Right hindlimb (tissue), 1 donor: ENCODE measurements at places on chromosomes 7 and 10.

- peak; percentile 83 for DNase-seq
Measured at GRCh38 chr10:47311932-47312662, 10.2 kb upstream of the GDF2 start.

DNA sequence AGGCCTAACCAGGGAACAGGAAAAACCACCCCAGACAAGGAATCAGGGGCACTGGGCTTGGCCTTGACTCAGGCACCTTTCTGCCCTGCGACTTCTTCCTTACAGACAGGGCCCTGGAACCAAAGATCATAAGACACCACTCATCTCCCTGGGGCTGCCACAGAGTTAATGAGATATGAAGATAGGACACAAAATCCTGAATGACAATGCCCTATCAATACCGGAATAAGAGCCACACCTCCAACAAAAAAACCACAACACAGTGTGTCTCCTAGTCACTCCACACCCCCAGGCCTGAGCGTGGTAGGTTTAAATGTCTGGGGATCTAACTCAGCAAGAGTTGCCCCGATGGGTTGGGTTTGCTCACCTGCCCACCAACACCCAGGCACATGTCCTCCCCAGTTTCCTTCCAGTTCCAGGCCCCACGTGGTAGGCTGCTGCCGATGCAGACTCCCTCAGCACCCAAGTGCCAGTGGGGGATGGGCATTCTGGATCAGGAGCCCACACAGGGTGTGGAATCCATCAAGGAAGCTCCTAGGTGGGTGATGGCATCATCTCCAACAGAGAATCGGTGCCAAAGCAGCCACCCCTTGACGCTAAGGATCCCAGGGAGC lies 3.9 kb downstream of the DLG5 start:
- DNase-seq = no peak

DNA sequence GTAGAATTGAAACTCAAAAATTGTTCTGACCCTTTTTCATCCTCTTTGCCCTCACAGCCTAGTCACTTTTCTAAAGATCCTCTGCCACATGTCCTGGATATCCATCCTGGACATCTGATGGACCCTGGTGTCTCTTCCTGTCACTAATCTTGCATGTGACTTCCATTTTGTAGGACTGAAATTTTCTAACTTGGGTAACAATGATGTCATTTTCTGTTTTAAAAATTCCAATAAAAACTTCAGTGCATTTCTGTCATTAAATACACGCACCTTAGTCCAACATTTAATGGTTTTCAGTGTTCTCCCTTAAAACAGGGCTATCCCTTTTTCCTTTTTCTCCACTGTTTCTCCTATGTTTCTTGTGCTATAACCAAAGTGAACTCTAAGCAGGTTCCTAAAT lies 684.9 kb upstream of the ANKRD30A start:
- DNase-seq = no peak

DNA sequence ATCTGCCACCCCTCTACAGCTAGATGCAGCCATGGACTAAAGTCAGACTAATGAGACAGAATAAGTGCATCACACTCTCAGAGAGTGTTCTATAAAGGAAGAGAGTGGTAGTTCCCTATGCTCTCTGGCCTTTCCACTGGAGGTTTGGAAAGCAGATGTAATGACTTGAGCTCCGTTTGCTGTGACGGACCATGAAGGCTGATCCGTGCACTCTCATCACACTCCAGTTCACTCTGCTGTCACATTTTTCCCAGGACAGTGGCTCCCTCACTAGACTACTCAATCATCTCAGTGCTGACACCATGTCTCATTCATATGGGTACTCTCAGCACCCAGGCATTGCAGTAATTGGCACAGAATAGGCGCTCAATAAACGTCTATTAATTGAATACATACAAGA lies 20.4 kb downstream of the TRDMT1 start:
- DNase-seq = no peak

GRCh38 chr7:12066004-12066403 lies 145.1 kb upstream of the TMEM106B start:
- no peak for DNase-seq

DNA sequence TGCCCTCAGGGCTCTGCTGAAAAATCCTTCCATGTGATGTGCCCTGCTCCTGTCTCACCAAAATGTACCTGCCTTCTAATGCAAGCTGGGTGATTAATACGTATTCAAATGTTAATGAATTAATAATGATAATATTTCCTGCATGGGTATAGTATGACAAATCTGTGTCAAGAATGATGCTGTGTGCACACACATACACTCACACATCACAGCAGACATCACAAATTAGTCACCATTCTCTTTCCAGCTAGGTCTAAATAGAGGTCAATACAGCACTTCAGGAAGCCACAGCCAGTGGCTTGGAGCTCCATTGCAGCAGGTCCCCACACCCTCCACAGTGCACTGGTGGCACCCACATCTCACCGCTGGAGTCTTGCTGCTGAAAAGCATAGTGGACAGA lies 681.2 kb upstream of the NRP1 start:
- no peak for DNase-seq

- peak; percentile 29 for DNase-seq
Measured at GRCh38 chr10:50224330-50224952, 26.9 kb downstream of the ASAH2 start.

DNA sequence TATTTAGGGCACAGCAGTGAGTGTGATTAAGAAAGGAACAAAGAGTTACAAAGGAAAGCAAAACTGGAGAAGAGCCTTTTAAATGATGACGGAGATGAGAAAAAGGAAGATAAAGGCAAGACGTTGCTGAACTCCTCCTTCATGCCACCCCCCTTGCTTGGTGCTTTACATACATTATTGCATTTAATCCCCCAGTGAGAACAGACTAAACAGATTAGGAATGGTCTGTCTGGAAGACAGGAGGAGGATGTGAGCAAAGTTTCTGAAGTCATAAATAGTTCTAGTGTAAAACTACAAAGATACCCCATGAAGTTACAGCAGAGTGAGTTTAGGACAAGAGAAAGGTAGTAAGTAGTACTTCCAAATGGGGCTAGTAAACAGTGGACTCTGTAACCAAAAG lies 113.5 kb downstream of the PLCE1 start:
- DNase-seq = no peak

DNA sequence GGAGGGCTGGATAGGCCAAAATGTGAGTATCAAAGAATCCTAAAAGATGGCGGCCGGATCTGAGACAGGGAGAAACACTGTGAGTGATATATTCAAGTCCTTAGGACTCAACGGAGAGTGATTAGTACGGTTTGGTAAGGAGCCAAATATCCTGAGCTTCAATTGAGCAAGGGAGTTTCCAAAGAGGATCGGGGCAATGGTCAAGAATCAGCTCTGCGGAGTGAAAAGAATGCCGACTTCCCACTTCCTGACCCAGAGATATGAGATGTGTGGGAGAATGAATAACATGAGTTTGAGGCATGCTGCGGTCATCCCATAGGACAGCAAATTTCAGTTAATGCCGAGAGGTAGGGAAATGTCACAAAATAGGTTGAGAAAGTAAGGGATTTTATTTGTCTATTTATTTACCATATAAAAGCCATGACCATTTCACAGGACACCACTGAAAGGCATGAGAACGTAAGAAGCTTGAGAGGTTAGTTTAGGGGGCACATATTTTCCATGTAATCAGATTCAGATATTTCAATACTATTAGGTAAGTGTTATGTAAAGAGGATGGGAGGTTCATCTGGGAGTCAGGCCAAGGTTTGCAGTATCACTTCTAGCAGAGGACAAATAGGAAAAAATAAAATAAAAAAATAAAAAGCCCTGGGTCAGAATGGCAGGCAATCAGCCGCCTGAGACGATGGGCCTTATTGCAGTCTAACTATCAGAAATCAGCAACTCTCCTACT lies 165.6 kb downstream of the HGF start:
- no peak for DNase-seq

GRCh38 chr10:64731016-64731415 lies 1209.8 kb downstream of the REEP3 start:
- DNase-seq = no peak

DNA sequence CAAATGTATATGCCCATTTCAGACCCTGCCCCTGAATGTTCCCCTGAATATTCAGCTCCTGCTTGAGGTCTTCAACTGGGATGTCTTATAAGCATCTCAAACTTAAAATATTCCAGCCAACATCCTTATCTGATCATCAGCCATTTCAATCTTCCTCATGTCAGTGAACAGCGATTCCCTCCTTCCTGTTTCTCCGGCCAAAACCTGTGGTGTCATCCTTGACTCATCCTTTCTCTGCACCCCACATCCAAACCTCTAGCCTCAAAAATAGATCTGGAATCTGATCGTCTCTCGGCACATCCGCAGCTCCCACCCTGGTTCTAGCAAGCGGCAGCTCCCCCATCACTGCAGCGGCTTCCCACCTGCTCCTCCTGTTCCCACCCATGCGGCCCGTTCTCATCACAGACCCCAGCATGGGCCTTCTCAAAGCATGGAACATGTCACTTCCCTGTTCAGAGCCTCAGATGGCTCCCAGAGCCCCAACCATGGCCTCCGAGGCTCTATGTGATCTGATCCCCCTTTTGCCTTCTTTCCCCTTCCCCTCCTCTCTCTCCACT lies 165.7 kb downstream of the HECW1 start:
- no peak for DNase-seq

- DNase-seq = no peak
Measured at GRCh38 chr10:49299816-49300139, 808 bp downstream of the C10orf71 start.

DNA sequence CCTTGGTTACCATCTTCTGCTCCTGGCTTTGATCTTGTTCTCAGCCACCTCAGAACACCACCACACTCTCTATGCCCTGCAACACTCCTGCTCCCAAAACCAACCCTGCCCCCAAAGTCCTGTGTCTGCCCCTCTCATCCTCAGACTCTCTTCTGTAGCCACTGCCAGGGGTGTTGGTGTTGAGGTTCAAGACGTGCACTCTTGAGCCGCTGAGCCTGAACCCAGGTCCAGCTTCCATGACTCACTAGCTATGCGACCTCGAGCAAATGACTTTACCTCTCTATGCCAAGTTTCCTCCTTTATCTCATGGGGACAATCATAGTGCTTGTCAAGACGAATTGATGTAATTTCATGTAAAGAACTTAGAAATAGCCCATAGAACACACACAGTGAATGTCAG lies 840 bp upstream of the ATP6V0A4 start:
- DNase-seq = no peak
